Substantia nigra (tissue), 51 donors: ENCODE measurements at places on chromosomes 3 and 15.

- DNase-seq: no peak
These were observed 115.6 kb downstream of the ADAMTSL3 start for GRCh38 chr15:83769411-83769999.

DNA sequence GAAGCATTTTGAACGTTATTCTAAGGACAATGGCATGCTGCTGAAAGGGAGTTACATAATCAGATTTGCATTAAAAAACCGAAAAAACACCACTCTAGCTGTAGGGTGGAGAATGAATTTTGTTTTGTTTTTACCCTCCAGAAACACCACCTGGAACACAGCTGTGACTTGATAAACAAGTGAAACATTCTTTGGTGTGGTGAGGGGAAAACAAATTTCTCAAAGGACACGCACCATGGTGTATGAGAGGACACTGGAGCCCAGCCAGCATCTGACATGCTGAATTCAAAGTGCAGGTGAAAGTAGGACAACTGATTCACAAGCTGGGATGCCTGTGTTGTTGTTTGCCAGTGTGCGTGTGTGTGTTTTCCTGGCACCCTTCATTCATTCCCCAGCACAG, 554.5 kb upstream of the TBL1XR1 start:
- DNase-seq: no peak

GRCh38 chr15:90883976-90884718, at the start of gene FES:
Gene FES, plus strand, starts transcription at chr15:90884504. Its CDS starts 542 bp downstream, at chr15:90885046.
- DNase-seq: no peak

- DNase-seq: no peak
These were observed 24.6 kb upstream of the RSL24D1 start for GRCh38 chr15:55221090-55222011.

DNA sequence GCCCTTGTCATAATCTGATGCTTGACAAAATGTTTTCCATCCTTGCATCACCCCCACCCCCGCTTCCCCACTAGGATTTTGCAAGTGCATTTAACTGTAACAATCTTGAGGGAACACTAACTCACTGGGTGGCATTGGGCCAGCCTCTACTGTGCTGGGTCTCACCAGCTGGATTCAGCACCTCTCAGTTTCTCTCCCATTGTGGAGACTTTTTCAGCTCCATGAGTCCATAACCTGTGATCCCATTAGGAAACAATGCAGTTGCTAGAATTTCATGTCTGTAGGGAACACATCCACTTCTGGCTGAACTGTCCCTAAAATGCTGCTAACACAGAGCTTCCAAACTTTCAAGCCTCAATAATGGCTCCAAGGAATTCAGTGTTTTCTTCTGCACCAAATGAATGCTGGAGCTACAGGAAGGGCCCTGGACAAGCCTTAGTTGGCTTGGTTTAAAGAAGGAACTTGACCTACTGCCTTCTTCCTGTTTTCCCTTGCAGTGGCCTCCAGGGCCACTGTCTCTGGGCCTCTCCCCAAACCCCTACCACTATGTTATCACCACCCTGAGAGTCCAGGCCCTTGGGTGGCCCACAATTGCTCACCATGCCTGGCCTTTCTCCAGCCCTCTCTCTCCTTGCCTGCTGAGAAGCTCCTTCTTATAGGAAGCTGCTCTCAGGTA, 15.6 kb downstream of the CYP19A1 start:
- no peak for DNase-seq

GRCh38 chr3:158105119-158105709, 1.0 kb downstream of the SHOX2 start:
- DNase-seq: no peak

DNA sequence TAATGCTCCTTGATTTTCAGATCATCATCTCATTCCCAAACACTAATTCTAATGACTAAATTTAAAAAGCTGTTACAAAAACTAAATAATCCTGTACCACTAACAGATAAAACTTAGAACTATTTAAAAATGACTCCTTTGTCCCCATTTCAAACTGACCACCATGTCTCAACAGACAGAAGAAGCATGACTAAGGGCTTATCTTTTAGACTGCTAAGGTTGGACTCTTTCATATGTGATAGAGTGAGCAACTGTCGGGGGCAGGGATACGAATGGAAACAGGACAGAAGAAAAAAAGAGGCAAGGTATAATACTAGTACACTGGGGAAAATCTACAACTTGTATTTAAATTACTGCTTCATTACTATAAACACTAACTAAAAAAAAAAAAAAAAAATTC, 23.3 kb downstream of the SNX4 start:
- DNase-seq: no peak
